Testis (tissue), 5 donors: ENCODE measurements at places on chromosomes 7 and 10. TPM values are rescaled to one million over a fixed set of nuclear protein-coding genes. Genes with fewer than 3 reads are reported as not detected.
A peak's percentile ranks its signal among the peaks of the same experiment; 100 is the strongest.

GRCh38 chr10:17007418-17007770 is 122.2 kb downstream of the CUBN start:
- H3K4me1 ChIP-seq: peaks cover 51% of the 10 kb centered on the region
- no peaks in the 10 kb centered on the region for H3K27me3 ChIP-seq
- no peak for DNase-seq

- no peak overlapping the region for H3K4me3 ChIP-seq
- no peaks in the 10 kb centered on the region for H3K36me3 ChIP-seq
- no peaks in the 10 kb centered on the region for H3K4me1 ChIP-seq
- no peaks in the 10 kb centered on the region for H3K27me3 ChIP-seq
Measured at GRCh38 chr10:62116896-62117295, 151.7 kb downstream of the RTKN2 start.

- no peaks in the 10 kb centered on the region for H3K27me3 ChIP-seq
- peak; percentile 73 for DNase-seq
- no peak overlapping the region for H3K4me3 ChIP-seq
- peak overlapping the region; percentile 61 for H3K27ac ChIP-seq
- peaks cover 17% of the 10 kb centered on the region for H3K4me1 ChIP-seq
- no peaks in the 10 kb centered on the region for H3K36me3 ChIP-seq
Measured at GRCh38 chr10:92839191-92840085, 8.9 kb upstream of the EXOC6 start.

Gene ACSM6
- not detected for total RNA-seq

GRCh38 chr10:58210160-58210559 is 57.5 kb downstream of the IPMK start:
- DNase-seq: no peak
- H3K4me3 ChIP-seq: no peak overlapping the region
- no peaks in the 10 kb centered on the region for H3K4me1 ChIP-seq
- H3K36me3 ChIP-seq: no peaks in the 10 kb centered on the region

Gene PKD2L1
- 1.6 TPM for total RNA-seq
